ENCODE measurements at places on chromosomes 16 and 17. TPM values are rescaled to one million over a fixed set of nuclear protein-coding genes. Genes with fewer than 3 reads are reported as not detected.

BAIAP3 gene
- total RNA-seq: 0.89 TPM

TNRC6A gene
- total RNA-seq: 22.3 TPM

RAD51D gene
- total RNA-seq: 9.7 TPM

TTYH2 gene
- total RNA-seq: 3.6 TPM

ACSM3 gene
- total RNA-seq: 0.28 TPM

TNFRSF17 gene
- not detected for total RNA-seq

COG7 gene
- total RNA-seq: 29.5 TPM

AOC2 gene
- 0.69 TPM for total RNA-seq

GRAP gene
- 0.23 TPM for total RNA-seq

SEPTIN12 gene
- total RNA-seq: not detected

COX6A2 gene
- total RNA-seq: not detected

SLC9A5 gene
- total RNA-seq: 2.4 TPM

YPEL2 gene
- 19.0 TPM for total RNA-seq

SCN4A gene
- not detected for total RNA-seq

SLC16A5 gene
- total RNA-seq: 12.3 TPM

FOXC2 gene
- total RNA-seq: 4.4 TPM

KRTAP2-1 gene
- total RNA-seq: not detected

NLRC5 gene
- total RNA-seq: 34.4 TPM

SDR42E2 gene
- not detected for total RNA-seq

VMP1 gene
- 313 TPM for total RNA-seq

PRSS36 gene
- 0.30 TPM for total RNA-seq

IST1 gene
- 206 TPM for total RNA-seq

TBX6 gene
- not detected for total RNA-seq

ACSM5 gene
- total RNA-seq: not detected

All from smooth muscle cell of the umbilical artery (primary cell).